ENCODE measurements at places on chromosomes 16 and 17.

DNA sequence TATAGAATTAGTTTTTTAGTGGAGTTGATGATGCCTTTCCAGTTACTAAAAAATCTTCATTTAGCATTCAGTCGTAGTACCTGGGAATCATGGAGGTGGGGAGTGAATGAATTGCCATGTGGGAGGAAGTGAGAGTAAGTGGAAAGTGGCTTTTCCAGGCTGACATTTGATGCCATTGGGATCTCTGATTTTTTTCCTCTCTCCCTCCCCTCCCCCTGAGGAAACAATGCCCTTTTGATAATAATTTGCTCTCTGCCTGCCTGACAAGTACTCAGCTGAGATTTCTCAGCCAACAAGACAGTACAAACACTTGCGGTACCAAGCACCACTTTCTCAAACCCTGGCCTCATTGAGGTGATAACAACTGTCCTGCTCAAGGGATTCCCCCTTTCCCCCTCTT lies 2.2 kb downstream of the UBE2Z start:
- DNase-seq, result no peak

DNA sequence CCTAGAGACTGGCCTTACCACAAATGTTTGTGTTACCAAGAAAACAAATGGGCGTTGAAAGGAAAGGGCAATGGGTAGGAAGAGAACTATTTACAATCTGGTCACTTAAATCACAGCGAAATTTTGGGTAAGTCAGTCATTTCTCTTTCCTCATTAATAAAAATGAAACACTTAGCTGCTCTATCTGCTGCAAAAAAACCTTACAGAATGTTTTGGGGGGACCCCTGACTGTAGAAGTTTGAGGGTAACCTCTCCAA lies 742 bp upstream of the NUTF2 start:
- DNase-seq, result no peak

DNA sequence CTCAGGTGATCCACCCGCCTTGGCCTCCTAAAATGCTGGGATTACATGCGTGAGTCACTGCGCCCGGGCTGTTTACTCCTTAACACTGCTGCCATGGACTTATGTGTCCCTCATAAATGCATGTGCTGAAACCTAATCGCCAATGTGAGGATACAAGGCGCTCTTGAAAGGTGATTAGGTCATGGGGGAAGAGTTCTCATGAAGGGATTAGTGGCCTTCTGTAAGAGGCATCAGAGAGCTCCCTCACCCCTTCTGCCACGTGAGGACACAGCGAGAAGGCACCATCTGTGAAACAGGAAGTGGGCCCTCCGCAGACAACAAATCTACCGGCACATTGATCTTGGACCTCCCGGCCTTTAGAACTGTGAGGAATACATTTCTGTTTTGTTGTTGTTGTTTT lies 19.1 kb downstream of the ITPRIPL2 start:
- no peak for DNase-seq

- no peak for DNase-seq
Measured at GRCh38 chr16:4826980-4827379, 20.1 kb downstream of the GLYR1 start.

- DNase-seq, result no peak
Measured at GRCh38 chr17:64192589-64192988, 62.6 kb upstream of the ERN1 start.

DNA sequence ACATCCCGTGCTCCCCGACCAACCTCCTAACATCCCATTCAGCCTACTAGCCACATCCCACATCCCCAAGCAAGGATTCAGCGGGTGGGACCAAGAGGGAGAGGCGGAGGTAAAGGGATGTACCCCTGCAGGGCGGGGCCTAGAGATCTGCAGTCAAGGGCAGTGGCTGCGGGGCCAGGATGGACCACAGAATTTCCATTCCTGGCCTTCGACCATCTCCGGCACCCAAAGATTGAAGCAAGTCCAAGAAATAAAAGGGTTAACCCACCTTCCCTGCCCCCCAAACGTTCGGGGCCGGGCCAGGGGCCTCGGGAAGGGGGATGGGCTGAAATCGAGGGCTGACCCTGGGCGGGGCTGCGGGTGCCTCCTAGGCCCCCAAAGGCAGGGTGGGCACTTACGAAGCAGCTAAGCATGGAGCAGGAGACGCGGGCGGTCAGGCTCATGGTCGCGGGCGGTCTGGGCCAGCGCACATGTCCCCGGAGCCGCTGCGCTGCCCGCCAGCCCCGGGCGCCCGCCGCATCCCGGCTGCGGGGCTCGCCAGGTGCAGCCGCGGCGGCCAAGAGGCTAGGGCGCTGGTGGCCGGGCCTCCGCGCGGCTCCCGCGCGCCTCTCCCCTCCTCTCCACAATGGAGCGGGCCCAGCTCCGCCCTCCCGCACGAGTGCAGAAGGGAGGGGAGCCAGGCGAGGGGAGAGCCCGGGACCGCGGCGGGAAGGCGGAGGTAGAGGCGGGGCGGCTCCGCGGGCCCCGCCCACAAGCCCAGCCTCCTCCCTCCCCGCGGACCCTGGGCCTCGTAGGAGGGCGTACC lies at the start of gene MTMR4:
MTMR4 (minus strand) TSS at position 674 of the 805 bp plus-strand sequence; CDS start at position 443, 231 bp downstream.
- DNase-seq, result peak; percentile 82

- peak; percentile 45 for DNase-seq
Measured at GRCh38 chr16:10740000-10740844, 3.4 kb upstream of the NUBP1 start.

All from body of pancreas (tissue), 4 donors.